CD4-positive, alpha-beta T cell treated with Interleukin-4 for 4 hours (primary cell): ENCODE measurements at places on chromosomes 7 and 10.

DNA sequence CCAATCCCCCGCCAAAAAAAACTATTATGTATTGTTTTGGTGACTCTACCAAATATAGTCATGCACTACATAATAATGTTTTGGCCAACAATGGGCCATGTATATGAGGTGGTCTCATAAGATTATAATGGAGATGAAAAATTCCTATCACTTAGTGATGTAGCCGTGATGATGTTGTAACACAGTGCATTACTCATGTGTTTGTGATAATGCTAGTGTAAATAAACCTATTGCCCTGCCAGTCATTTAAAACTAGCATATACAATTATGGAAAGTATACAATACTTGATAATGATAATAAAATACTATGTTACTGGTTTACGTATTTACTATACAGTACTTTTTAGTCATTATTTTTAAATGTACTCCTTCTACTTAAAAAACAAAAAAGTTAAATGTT, 101.5 kb downstream of the SLC25A40 start:
- no peak for DNase-seq

DNA sequence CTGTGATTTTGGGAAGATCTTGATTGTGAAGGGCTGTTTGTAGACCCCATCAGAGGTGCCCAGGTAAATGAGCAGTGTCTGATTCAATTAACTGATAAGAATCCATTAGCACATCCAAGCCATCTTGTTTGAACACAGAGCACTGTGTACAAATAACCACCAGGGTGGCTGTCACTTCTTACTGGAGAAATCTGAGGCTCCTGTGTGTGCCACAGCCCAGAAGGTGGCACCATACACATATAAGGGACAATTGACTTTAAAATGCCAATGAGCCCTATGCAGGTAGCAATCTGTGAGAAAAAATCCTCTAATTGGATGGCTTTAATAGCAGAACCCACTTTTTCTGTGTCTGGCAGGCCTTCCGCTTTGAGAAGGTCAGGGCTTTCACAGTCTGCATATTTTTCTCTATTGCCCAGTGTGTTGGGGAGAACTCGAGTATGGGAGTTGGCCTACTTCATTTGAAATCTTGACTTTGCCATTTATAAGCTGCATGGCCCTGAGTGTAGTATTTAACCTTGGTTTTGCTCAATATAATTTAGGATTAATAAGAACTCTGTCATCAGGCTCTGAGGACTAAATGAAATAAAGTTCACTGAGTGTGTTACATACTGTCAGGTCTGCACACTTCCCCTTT, 517.4 kb downstream of the CCSER2 start:
- no peak for DNase-seq

DNA sequence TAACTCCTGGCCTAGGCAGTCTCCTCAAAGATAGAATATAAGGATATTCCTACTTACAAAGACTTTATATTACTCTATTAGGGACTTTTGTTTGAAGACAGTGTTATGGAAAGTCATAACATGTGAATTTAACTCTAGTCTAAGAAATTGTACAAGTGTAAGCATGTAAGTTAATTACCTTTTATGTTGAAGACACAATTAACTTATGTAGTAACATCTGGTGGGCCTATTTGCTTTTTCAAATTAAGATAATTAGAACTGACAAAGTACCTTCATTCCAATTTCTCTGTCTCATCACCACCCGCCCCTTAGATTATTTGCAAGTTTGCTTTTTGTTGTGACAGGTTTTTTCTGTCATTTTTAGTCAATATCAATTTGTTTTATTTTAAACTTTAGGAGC, 126.0 kb upstream of the THSD7A start:
- no peak for DNase-seq

- DNase-seq: no peak
These were observed 236.4 kb downstream of the DNAJB6 start for GRCh38 chr7:157573244-157573643.

- DNase-seq: no peak
These were observed 179.1 kb upstream of the SH2B2 start for GRCh38 chr7:102107474-102108104.

DNA sequence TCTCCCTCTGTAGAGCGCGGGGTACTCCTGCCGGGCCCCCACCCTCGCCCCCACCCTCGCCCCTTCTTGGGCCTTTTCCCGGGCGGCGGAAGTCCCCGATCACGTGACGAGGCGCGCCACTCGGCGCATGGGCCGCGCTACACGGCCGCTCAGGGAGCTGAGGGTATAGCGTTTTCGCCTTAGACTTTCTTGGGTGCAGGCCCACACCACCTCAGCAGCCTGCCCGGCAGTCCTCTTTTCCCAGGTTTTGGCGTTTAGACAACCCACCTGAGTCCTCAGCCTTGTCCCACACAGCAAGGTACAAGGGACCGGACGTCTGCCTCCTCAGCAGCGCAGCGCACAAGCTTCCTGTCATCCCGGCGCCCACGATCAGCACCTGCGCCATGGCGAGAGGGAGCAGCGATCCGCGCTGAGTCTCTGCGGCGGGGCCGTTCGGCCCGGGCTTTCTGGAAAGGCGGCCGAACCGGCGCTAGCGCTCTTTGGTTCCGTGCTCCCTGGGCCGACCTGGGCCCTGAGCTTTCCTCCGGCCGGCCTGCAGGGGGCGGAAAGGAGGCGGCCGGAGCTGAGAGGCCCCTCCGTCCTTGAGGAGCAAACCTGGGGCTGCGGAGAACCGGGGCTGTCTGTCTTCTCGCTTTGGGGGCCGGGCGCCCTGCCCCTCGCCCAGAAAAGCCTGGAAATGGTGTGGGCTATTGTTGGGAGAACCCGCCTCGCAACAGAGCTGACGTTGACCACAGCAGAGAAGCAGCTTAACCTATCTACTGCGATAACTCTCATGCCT, at the start of gene RNLS:
TSS of gene RNLS (minus strand) at position 513 of the 778 bp plus-strand sequence.
- peak; percentile 70 for DNase-seq

- DNase-seq: no peak
These were observed 78.8 kb downstream of the FAM13C start for GRCh38 chr10:59283456-59284091.

GRCh38 chr7:151744656-151745638, 132.0 kb downstream of the PRKAG2 start:
- no peak for DNase-seq

GRCh38 chr10:128071417-128071782, 54.8 kb downstream of the MKI67 start:
- no peak for DNase-seq
